ENCODE measurements at places on chromosomes 13 and 19.
A peak's percentile ranks its signal among the peaks of the same experiment; 100 is the strongest.

DNA sequence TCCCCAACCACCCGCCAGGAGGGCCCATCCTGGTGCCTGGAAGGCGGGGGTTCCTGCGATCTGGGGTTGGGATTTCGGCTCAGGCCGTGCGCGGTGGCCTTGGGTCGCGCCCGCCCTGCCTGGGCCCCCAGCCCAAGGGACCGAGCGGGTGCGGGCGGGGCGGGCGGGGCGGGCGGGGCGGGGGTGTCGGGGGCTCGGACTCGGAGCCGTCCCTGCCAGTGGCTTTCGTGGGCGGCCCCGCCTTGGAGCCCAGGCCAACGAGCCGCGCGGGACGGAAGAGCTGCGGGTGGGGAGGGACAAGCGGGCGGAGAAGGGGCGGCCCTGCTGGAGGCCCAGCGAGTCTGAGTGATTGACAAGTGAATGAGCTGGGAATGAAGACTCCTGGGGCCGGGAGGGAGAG lies 24.6 kb upstream of the ZNF729 start:
- DNase-seq = no peak

DNA sequence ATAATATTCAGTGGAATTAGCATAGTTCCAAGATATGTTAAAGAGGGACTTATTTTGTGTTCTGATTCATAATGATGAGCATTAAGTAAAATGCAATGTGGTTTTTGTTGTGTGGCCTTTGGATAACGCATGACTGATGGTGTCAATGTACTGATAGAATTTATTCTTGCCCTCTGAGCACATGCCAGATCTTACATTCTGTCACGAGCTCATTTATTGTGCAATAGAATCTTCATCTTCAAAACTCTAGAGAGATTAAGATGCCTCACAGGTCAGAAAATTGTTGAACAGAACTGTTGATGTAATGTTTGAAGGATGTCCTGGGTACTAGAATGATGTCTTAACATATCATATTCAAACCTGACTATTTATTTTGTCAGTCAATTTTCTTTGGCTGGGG lies 148.0 kb upstream of the HTR2A start:
- DNase-seq = no peak

GRCh38 chr13:28955264-28955966 lies 135.3 kb downstream of the MTUS2 start:
- no peak for DNase-seq

- no peak for DNase-seq
Measured at GRCh38 chr13:80251403-80251802, 89.5 kb downstream of the SPRY2 start.

DNA sequence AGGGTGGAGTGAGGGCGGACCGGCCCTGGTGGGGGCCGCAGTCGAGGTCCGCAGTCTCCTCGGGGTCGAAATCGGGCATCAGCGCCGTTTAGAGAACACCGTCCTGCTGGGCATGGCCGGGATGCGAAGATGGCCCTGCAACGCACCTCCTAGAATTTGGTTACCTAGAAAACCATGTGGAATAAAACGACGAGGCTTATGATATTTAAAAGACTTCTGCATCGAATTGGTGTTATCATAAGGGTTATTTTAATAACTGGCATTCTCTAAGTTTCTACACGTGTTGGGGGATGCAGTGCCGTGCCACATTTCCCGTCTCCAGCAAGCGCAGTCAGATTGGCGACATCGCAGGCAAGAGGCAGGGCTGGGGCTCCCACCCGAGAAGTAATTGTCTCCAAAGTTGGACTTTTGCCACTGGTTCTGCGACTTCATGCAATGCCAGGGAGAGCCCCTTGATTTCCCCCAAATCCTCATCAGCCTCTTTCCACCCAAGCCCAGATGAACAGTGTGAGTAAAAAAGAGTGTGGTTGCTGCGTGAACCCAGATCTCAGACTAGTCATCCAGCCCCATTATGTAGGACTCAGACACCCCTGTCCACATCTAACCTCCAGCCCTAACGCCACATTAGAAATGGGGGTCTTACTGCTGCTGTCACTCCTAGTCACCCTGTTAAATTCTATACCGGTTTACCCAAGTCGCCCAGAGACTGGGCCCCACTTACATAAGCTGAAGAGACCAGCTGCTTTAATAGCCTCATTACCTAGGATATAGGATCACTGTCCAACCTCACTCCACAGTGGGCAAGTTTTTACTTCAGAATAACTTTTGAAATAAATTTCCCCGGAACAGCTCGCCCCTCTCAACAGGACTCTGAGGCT lies 571 bp upstream of the DHRS12 start:
- no peak for DNase-seq

GRCh38 chr13:113135281-113135760 lies 12.7 kb downstream of the F10 start:
- DNase-seq = no peak

- no peak for DNase-seq
Measured at GRCh38 chr13:31092646-31093045, 69.1 kb downstream of the HSPH1 start.

DNA sequence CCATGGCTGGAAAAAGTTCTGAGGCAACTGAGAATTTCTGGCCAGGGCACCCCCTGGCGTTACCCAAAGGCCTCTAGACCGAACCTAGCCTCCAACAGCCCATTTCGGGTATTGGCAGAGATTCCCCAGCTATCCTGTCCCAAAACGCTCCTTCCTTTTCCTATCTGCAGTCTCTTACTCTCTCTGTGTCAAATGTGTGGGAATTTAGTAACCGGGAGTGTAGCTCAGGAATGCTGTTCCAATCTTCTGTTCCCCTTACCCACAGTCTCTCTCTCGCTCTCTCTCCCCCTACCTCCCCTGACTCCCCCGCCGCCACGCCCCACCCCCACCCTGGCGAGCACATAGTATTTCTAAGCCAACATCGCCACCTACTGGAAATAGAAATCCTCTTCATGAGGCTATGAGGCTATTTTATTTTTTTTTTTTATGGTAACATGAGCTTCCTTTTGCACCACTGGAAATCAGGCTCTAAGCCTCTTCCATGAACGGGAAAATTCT lies 27.0 kb downstream of the OXGR1 start:
- DNase-seq = no peak

- DNase-seq = no peak
Measured at GRCh38 chr13:43551897-43552456, 234.8 kb downstream of the ENOX1 start.

GRCh38 chr13:50697746-50698539 lies 145.5 kb downstream of the DLEU7 start:
- no peak for DNase-seq

GRCh38 chr13:41326661-41327060 lies 15.6 kb downstream of the NAA16 start:
- DNase-seq = no peak

DNA sequence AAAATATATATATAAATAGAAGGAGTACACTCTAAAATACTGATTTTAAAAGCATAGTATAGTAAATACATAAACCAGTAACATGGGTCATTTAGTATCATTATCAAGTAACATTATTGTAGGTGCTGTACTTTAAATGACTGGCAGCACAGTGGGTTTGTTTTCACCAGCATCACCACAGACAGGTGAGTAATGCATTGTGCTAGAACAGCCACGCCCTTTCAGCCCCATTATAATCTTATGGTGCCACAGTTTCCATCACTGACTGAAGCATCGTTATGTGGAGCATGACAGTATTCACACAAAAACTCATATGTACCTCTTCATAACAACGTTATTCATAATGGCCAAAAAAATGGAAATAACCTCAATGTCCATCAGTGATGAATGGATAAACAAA lies 88.3 kb downstream of the DHRS12 start:
- DNase-seq = no peak

- DNase-seq = no peak
Measured at GRCh38 chr19:17052439-17052838, 22.8 kb downstream of the HAUS8 start.

DNA sequence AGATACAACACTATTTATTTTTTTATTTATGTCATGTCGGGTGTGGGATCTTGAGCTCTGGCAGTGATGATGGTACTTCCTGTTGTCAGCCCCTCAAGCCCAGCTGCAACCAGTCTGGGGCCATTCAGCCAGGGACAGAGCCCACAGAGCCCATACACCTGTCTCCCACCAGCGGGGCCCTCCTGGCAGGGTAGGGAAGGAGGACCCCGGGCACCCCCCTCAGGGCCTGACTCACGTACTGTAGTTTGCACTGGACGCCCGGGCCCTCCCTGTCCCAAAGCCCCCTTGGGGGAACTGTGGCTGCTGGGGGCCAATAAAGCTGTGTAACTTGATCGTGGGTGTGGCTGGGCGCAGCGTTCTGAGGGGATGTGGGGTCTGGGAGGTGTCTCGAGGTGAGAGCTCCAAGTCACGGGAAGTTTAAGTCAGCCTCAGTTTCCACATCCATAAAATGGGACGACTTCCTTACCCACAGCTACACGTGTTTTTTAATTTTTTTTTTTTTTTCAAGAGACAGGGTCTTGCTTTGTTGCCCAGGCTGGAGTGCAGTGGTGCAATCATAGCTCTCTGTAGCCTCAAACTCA lies 9.5 kb downstream of the ATG4D start:
- no peak for DNase-seq

GRCh38 chr19:45601524-45602374 lies at the start of gene GPR4:
TSS of gene GPR4 (minus strand) at chr19:45602212. CDS start at chr19:45591866, 10,346 bp downstream.
- DNase-seq = no peak

GRCh38 chr19:41957838-41958366 lies 1.2 kb downstream of the RABAC1 start:
- DNase-seq = peak; percentile 51

GRCh38 chr19:6521718-6522646 lies 8.8 kb upstream of the TNFSF9 start:
- no peak for DNase-seq
